ENCODE measurements at places on chromosomes 4 and X.

DNA sequence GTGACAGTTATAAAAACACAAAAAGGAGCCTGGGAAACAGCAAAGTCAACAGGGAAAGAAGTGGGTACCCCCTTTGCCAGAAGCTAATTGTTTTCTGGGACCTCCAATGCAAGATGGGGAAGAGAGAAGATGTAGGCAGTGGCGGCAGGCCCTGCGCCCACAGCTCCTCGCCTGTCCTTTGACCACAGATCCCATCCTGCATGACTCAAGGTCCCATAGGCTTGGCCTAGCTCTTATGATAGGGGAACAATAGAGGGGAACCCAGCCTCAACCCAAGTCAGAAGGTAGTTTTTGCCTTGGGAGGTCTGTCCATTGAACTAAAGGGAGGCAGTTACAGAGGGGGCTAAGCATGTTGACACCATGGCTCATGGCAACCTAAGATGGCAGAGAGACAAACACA is 14.2 kb downstream of the ZMYM3 start:
- no peak for DNase-seq

DNA sequence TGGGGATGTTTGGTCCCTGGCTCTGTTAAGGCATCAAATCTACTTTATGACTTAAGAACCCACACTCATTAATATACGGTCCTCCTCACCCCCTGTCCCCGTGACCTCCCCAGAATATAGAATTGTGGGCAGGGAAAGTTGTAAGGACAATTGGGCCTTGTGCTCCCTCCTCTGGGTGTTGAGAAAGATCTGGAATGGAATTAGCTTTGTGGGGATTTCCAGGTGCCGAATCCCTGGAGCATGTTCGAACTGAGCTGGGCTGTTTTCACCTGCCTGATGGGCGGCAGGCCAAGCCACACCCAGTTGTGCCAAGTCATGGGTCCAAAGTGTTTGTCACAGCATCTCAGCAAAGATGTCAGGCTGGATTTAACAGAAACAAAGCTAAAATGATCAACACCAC is 349.3 kb upstream of the KLF3 start:
- DNase-seq = no peak

- no peak for DNase-seq
These were observed 5.3 kb upstream of the VMA21 start for GRCh38 chrX:151391722-151392121.

DNA sequence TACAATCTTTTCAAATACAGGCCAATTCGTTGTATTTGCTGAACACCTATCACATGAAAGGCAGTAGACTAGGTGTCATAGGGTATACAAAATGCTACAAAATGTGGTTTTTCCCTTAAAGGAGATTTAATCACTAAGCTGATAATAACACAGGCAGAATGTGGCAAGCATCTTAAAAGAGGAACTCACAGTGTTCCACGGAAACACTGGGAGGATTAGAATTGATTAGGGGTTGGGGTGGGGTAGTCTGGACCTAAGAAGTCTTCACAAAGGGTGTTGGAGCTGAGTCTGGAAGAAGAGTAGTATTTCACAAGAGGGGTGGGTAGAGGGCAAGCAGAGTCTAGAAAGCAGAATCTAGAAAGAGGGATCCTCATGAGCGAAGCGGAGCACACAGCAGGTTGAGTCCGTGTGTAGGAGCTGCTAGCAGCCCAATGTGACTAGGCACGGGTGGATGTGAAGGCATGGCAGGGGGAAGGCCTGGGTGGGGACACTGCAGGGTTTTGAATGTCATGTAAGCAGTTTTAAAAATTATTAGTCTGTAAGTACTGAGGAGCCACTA is 123.6 kb downstream of the MGST2 start:
- DNase-seq = no peak

DNA sequence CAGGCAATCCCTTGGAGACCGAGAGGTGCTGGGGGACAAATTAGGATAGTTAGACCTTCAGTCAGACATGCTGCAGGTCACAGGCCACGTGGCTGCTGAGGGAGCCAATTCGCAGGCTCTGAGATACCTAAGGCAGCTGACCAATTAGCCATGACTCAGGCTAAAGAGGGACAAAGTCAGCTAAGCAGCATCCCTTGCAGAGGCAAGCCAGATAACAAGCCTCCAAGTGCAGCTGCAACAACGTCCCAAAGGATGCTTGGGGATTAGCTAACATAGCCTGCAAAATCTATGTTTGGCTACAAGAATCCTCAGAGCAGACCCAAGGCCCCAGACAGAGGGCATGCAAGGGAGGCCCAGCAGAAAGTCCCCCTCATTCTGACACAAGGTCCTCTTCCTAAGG is 93.5 kb downstream of the SEL1L3 start:
- no peak for DNase-seq

GRCh38 chr4:185504098-185505047 is 30.9 kb downstream of the PDLIM3 start:
- peak; percentile 48 for DNase-seq

DNA sequence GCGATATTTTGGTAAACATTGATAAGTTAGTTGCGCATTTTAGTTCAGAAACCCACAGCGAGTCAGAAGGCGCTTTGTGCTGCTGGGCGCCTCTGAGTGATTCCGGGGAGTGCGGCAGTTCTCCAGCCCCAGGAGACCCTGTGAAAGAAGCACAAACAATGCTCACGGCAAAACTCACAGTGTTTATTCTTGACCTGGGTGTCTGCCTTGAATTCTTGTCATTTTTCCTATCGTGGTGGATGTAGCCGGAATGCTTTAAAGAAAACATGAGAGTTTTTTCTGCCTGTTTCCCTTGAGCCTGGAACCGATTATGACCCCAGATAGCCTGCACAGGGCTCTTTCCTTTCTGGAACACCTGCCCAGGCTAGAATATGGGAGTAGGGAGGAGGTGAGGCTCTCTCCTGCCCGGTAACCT is 6.7 kb downstream of the TBL1X start:
- no peak for DNase-seq

DNA sequence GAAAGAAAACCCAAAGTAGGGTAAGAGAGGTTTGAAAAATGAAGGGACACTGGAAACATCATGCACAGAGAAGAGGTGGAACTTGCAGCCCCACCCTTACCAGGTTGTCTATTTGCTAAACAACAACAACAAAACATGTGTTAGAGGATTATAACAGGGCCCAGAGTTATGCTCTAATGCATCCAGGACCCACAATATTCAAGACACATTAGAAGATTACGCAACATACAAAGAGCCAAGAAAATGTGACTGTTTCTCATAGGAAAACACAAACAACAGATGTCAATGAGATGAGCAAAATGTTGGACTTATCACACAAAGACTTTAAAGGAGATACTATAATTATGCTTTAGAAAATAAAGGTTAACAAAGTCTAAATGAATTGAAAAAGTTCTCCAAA is 128.5 kb downstream of the LRBA start:
- peak; percentile 6 for DNase-seq

- peak; percentile 82 for DNase-seq
These were observed 55.3 kb downstream of the SOD3 start for GRCh38 chr4:24850674-24851073.

GRCh38 chrX:151929126-151929525 is 16.4 kb downstream of the MAGEA4 start:
- DNase-seq = no peak

- DNase-seq = no peak
These were observed 20.2 kb upstream of the SETD7 start for GRCh38 chr4:139576219-139576618.

- DNase-seq = no peak
These were observed 67.6 kb downstream of the EIF4E start for GRCh38 chr4:98861100-98861884.

GRCh38 chr4:67685532-67685859 is 15.5 kb downstream of the UBA6 start:
- no peak for DNase-seq

- DNase-seq = no peak
These were observed 459.4 kb downstream of the IDS start for GRCh38 chrX:149045645-149046210.

DNA sequence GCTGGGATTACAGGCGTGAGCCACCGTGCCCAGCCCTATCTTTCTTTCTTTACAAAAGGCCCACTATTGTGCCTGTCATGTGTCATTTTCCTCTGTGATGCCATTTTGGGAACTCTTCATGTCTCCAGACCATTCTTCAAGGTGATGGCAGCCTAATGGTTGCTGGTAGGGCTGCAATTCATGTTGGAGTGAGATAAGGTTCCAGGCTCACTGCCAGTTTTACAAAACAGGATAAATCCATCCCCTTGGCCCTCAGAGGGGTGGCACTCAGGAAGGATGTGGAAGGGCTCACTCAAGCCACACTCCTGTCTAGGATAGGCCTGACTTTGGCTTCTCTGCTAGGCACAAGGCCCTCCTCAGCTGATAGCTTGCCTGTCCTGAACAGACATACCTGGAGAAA is 3.8 kb downstream of the TCEAL9 start:
- no peak for DNase-seq

DNA sequence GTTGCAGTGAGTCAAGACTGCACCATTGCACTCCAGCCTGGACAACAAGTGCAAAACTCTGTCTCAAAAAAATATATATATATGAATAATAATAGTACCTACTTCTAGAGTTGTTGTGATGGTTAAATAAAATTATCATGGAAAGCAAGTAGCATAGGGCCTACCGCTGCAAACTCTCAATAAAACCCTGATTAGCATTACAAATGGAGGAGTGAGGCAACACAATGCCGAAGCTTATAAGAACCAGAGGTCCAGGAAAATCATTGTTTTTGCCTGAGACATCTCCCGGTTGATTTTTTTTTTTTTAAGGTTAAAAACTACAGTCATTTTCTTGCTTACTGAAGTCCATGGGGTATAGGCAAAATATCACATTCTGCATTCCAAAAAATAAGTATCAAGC is 185.0 kb upstream of the GALNT7 start:
- DNase-seq = no peak

GRCh38 chrX:20668550-20668949 is 401.8 kb upstream of the RPS6KA3 start:
- DNase-seq = no peak

DNA sequence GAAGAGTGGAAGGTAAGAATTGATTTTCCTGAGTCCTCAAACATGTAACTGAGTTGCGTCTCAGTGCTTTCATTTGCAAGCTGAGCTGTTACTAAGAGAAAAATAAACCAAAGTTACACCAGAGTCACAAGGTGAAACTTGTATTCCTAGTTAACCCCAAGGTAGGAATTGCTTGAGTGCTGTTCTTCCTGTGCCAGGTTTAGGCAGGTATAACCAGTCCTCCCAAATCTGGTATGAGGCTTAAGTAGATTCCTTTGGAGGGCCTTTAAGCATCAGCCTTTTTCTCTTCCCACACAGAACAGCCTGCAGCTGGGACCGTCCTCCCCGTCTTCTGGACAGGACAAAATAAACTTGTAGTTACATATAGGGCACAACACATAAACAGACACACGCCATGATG is 2.3 kb upstream of the BTC start:
- no peak for DNase-seq

DNA sequence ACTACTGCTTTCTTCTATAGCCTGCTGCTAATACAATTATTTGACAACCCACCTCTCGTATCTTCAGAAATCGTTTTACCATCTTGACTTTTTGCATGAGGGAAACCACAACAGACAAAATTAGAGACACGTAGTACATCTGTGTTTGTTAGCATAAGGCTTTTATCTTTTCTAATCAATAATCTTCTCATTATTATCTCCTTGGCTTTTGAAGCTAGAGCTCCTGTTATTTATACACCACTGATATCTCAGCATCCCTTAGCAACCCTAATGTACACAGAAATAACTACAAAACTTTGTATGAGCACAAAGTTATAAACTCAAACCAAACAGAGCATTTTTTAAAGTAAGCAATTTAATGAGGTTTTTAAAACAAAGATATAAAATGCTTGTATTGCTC is 39.7 kb downstream of the CORIN start:
- no peak for DNase-seq

GRCh38 chr4:154349829-154350228 is 141.8 kb downstream of the DCHS2 start:
- peak; percentile 23 for DNase-seq

DNA sequence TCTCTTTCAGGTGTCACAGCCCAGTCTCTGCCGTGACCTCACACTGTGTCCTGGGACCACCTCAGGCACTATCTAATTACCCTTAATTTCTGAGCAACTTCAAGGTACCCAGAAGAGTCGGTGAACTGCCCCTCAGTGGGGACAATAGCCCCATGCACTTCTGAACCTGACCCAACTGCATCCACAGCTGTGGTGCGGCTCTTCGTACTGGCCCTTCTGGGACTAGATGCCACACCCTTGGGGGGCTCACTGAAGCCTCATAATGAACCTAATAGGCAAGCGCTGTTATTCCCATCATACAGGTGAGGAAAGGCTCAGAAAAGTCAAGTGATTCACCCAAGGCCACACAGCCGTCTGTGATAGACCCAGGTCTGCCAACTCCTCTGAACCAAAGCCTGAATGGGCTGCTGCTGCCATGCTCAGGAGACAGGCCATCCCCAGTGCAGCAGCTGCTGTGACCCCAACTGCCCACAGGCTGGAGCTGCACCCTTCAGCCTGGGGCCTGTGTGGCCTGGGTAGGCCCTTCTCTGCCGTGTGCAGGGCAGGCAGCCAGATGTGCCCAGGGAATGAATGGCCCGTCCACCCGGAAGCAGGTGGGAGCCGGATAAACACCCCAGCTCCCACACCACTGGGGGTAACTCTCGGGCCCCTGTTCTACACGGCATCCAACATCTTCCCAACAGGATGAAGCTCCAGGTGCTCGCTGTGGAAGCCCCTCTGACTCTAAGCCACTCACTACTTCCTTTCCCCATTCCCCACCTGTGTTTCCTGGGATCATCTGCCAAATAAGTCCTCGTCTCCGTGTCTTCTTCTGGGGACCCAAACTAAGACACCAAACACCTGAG is 35.9 kb downstream of the HMX1 start:
- DNase-seq = no peak

DNA sequence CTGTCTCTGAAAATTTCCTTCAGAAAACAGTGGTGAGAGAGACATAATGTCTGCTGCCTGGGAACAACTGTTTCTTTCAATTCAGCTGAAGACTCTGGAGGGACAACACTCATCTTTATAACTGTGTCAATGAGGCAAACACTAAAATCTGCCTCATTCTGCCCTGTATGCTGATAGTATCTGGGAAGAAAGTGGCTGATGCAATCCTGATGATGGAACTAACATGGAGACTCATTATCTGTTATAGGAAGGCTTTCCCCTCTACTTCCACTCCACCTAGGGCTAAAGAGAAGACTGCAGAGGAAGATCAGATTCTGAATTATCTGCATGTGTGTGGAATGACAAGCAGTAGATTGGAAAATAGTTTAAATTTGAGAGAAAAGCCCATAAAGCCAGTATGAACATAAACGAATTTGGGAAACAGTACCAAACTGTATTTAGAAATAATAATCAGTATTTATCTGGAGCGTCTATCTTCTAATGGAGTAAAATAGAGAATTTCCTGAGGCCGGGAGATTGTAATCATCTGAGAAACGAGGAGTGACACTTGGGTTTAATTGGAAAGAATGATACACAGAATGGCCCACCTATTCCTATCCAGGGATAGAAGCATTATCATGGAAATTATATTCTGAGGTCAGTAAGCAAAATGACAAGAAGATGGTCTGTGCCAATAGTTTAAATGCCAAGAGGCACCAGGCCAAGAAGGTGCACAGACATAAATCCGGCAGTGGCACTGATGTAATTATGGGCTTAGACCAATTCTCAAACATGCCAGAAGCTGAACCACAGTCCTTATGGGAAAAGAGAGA is 85.4 kb downstream of the SHISA3 start:
- no peak for DNase-seq

GRCh38 chr4:75904076-75904475 is 1.8 kb upstream of the PPEF2 start:
- DNase-seq = no peak

Data from AG08395 (cell line).